ENCODE measurements at places on chromosomes 4 and X. TPM values are rescaled to one million over a fixed set of nuclear protein-coding genes. Genes with fewer than 3 reads are reported as not detected.

Gene TLL1
- total RNA-seq: 2.1 TPM

Gene VEGFC
- total RNA-seq: 25.2 TPM

Gene FAM47E
- 0.73 TPM for total RNA-seq

Gene ELF2
- total RNA-seq: 34.2 TPM

Gene GPRASP1
- 3.6 TPM for total RNA-seq

Gene MAGEB2
- total RNA-seq: not detected

- DNase-seq: no peak
- peaks cover 21% of the 10 kb centered on the region for H3K4me1 ChIP-seq
- no peaks in the 10 kb centered on the region for H3K27me3 ChIP-seq
- no peaks in the 10 kb centered on the region for H3K36me3 ChIP-seq
- H3K27ac ChIP-seq: no peak overlapping the region
- H3K4me3 ChIP-seq: no peak overlapping the region
Measured at GRCh38 chrX:43679058-43679457, 23.0 kb downstream of the MAOA start.

DNA sequence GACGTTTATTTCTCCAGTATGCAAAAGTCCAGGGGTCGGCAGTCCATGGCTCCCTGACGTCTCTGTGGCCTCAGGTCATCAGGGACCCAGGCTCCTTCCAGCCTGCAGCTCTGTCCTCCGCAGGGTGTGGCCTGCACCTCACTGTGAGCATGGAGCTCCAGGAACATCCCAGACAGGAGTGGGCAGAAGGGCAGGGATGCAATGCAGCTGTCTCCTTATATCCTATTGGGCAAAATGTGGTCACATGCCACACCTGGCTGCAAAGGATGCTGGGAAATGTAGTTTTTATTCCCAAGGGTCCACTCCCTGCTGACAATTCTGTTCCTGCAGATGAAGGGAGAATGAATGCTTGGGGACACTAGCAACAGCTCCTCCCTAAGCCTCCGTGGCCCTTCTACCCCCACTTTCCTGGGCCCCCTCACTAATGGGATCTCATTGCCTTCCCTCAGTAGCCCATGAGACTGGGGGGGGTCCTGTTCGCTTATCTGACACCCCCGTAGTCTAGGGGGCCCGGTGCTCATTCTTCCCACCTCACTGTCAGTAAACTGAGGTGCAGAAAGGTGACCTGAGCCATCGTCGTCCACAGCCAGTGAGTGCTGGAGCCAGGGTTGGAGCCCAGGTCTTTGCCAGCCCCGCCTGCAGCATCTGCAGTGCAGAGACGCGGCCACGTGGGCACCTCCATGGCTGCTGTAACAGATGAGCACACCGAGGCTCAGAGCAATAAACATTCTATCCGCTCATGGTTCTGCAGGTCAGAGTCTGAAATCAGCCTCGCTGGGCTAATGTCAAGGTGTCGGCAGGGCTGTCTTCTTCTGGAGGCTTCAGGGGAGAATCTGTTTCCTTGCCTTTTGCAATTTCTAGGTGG, 5.9 kb upstream of the GRPEL1 start:
- no peak overlapping the region for H3K4me3 ChIP-seq
- H3K4me1 ChIP-seq: peaks cover 14% of the 10 kb centered on the region
- H3K27ac ChIP-seq: no peak overlapping the region
- no peaks in the 10 kb centered on the region for H3K36me3 ChIP-seq

DNA sequence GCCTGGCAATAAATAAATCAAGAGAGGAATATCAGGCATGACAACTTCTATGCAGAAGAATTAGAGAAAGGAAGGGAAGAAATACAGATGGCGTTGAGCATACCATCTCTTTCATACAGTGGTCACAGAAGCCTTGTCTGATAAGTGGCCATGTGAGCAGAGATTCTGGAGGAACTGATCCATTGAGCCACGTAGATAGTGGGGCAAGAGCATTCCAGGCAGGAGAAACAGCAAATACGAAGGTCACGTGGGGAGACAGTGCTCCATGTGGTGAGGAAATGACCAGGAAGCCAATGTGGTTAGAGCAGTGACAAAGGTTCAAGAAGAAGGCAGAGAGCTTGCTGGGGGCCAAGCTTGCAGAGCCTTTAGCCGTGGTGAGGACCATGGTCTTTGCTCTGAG, 226.7 kb upstream of the NOCT start:
- no peaks in the 10 kb centered on the region for H3K4me1 ChIP-seq
- no peak overlapping the region for H3K27ac ChIP-seq
- H3K36me3 ChIP-seq: no peaks in the 10 kb centered on the region
- no peaks in the 10 kb centered on the region for H3K27me3 ChIP-seq
- H3K4me3 ChIP-seq: no peak overlapping the region
- no peak for DNase-seq

- no peak overlapping the region for H3K27ac ChIP-seq
- H3K4me3 ChIP-seq: no peak overlapping the region
- no peaks in the 10 kb centered on the region for H3K4me1 ChIP-seq
- H3K27me3 ChIP-seq: no peaks in the 10 kb centered on the region
- no peak for DNase-seq
Measured at GRCh38 chr4:78426972-78427371, 124.6 kb upstream of the ANXA3 start.

DNA sequence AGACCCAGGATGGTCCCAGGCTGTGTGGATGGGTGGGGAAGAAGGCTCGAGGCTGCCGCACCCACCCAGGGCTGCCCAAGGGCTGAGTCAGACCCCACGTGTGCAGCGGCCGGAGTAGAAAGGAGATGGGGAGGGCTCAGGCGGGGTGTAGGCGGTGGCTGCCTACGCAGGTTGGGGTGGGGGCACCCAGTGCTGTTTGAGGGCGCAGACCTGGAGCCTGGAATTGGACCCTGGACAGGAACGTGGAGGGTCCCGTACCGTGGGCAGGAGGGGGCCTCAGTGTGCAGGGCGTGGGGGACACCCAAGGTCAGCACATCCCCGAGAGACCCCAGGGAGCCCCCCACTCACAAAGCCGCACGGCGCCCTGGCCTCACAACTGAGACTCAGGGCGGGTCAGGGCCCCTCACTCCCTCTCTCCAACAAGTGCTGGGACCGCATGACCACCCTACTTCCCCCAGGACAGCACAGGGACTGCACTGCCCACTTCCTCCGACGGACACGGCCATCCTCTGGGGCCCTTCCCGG, 79.9 kb downstream of the FAM53A start:
- DNase-seq: peak; percentile 89
- peaks cover 2% of the 10 kb centered on the region for H3K27me3 ChIP-seq
- peaks cover 3% of the 10 kb centered on the region for H3K4me1 ChIP-seq
- H3K4me3 ChIP-seq: no peak overlapping the region
- H3K36me3 ChIP-seq: no peaks in the 10 kb centered on the region
- H3K27ac ChIP-seq: no peak overlapping the region

- no peaks in the 10 kb centered on the region for H3K4me1 ChIP-seq
- no peaks in the 10 kb centered on the region for H3K27me3 ChIP-seq
- no peak overlapping the region for H3K27ac ChIP-seq
- no peak overlapping the region for H3K4me3 ChIP-seq
- no peak for DNase-seq
Measured at GRCh38 chrX:52359614-52360232, 9.1 kb upstream of the XAGE2 start.

- H3K4me3 ChIP-seq: peak overlapping the region; percentile 95
- no peaks in the 10 kb centered on the region for H3K36me3 ChIP-seq
- H3K4me1 ChIP-seq: peaks cover 12% of the 10 kb centered on the region
- no peak overlapping the region for H3K27ac ChIP-seq
Measured at GRCh38 chr4:177308847-177309521, 690 bp upstream of the NEIL3 start.

GRCh38 chr4:89719536-89720090, 117.3 kb downstream of the SNCA start:
- no peaks in the 10 kb centered on the region for H3K27me3 ChIP-seq
- no peak for DNase-seq
- H3K27ac ChIP-seq: no peak overlapping the region
- no peak overlapping the region for H3K4me3 ChIP-seq
- H3K4me1 ChIP-seq: peaks cover 2% of the 10 kb centered on the region

DNA sequence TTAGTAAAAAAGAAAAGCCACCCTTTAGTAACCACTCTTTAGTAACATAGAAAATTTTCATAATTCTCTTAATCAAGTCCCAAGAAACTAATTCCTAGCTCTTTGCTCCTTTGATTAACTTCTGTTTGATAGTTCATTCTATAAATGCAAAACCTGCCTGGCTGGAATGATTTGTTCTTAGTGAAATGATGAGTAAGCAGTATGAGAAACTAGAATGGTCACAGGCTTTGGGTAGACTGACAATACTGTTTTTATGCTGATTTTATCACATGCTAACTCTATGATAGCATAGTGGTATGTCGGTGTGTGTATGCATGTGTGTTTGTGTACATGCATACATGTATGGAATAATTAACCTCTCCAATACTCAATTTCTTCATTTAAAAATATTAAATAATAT, 81.2 kb downstream of the SYTL5 start:
- H3K36me3 ChIP-seq: no peaks in the 10 kb centered on the region
- no peak overlapping the region for H3K27ac ChIP-seq
- no peak for DNase-seq
- H3K27me3 ChIP-seq: no peaks in the 10 kb centered on the region
- H3K4me3 ChIP-seq: no peak overlapping the region
